Ureter (tissue), 1 donor: ENCODE measurements at places on chromosomes 6 and 20.

- no peak for DNase-seq
These were observed 706 bp upstream of the TUBB2B start for GRCh38 chr6:3228046-3228671.

- DNase-seq: no peak
These were observed 61.3 kb downstream of the HS3ST5 start for GRCh38 chr6:114281496-114281895.

- no peak for DNase-seq
These were observed 17.1 kb downstream of the RIOK1 start for GRCh38 chr6:7406743-7407142.

GRCh38 chr20:25051386-25052155 lies 6.4 kb downstream of the ACSS1 start:
- peak; percentile 22 for DNase-seq

DNA sequence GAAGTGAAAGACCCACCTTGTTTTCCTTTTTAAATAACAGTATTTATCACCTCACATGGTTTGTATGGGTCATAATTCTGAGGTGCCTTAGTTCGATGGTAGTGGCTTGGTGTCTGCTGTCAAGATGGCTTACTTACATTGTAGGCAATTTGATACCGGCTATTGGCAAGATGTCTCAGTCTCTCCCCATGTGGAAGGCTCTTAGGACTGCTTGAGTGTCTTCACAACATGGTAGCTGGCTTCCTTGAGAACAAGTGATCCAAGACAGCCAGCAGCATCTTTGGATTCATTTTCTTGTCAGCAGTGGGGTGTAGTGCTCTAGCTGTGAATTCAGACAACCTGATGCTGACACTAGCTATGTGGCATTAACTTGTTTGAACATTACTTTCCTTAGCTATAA lies 70.1 kb downstream of the CBFA2T2 start:
- no peak for DNase-seq

DNA sequence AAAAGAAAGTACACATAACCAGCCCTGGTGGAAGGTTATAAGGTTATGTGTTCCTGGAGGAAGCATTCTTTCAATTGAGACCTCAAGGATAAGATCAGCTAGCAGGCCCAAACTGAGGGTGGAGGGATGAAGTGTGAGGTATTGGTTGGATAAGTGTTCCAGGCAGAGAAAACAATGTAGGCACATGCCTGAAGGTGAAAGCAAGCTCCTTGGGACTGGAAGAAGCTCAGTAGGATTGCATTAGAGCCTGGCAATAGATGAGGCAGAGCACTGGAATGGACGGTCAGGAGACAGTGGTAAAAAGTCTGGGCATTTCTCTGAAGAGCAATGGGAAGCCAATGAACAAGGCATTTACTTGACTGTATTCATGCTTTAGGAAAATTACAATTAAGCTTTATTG lies 89.9 kb upstream of the SHLD1 start:
- DNase-seq: no peak

DNA sequence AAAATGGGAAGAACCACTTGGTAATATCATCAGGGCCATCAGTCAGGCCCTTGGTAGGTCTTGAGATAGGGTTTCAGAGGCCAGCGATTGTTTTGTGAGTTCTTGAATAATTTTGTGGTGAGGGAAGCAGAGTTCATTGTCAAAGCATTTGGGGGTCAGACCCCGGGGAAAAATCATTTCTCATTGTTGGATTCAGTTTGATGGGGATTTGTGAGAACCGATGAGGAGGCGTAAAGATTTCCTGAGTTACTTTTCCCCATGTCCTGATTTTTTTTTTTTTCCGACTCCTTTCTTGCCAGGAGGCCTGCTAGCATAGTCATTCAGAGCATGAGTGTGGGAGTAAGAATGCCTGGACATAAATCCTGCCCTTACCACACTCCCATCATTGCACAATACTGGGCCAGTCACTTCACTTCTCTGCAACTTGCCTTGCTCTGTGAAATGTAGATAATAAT lies 60.3 kb downstream of the TSHZ2 start:
- DNase-seq: no peak

DNA sequence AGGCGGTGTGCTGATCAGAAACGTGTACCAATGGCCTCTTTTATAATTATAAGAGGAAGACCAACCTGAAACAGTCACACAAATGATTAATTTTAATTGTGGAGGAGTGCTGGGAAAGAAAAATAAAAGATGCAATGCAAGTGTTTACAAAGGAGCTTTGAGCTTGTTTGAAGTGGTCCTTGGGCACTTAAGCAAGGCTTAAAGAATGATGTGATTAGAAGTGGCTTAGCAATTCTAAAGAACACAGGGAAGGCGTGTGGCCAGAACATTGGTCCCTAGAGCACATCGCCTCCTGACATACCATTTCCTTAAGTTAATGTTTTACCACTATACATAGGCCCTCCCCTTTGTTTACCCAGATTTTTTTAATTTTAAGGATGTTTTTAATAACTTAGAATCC lies 26.1 kb downstream of the PTPN1 start:
- no peak for DNase-seq

GRCh38 chr6:11528996-11529395 lies 8.6 kb upstream of the TMEM170B start:
- no peak for DNase-seq

- DNase-seq: peak; percentile 65
These were observed at the start of gene SASH1 for GRCh38 chr6:148342350-148343046. Gene SASH1 (plus strand): TSS chr6:148342838. CDS start chr6:148343068, 230 bp downstream.

DNA sequence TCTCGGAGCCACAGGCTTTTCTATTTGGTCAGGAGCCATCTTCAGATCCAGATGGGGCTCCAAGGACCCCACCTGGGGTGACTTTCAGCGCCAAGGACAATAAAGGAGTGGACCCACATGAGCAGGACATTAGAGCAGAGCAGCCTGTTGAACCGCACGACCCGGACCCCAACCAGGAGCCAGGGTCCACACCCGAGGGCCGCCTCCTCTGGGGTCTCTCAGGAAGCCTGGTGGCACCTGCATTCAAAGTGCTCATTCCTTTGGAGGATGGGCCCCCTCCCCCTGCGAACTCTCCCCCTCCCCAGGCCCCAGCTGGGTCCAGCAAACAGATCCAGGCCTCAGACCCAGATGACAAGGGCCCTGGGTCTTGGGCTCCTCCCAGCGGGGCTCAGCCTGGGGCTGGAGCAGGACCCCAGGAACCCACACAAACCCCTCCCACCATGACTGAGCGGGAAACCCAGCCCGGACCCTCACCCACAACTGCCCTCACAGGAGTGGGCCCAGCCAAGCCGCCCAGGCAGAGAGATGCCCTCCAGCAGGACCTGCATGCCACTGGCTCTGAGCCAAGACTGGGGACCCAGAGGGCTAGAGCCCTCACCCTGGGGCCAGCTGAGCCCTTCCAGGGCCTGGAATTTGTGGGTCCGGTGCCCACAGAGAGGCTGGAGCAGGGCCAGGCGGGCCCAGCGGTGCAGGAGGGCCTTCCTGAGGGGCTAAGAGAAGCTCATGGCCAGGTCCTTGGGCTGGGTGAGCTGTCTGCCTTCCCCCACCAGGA lies 23.9 kb downstream of the RAB44 start:
- no peak for DNase-seq

DNA sequence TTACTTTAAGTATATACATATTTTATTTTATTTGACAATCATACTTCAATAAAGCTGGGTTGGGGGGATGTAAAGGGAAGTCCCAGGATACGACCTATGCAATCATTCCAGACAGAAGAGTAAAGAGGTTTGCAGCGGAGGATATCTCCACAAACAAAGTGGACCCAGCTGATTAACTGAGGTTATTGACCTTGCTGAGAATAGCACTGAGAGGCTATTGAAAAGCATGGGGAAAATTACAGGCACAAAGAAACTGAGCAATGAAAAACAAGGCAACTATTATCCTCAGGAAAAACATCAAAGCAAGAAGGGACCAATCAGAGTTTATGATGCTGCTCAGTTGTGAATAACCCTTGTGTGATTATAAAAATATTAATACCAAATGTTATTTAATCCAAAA lies 32.6 kb downstream of the SERPINB1 start:
- no peak for DNase-seq

DNA sequence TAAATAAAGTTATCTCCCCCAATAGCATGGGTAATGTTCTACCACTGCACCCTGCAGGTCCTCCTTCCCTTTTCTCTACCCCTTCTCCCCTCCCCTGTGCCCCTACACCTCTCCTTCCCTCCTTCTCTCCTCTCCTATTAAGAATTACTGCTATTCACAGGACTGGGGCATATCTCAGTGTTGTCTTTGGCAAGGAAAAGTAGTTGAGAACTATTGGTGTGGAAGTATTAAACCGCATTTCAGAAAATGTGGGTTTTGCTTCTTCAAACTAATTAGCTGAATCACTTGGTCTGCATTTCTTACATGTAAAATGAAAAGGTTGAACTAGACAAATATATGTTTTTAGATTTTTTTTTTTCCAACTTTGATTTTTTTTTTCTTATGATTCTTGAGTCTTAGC lies 296.3 kb downstream of the CDKAL1 start:
- no peak for DNase-seq

DNA sequence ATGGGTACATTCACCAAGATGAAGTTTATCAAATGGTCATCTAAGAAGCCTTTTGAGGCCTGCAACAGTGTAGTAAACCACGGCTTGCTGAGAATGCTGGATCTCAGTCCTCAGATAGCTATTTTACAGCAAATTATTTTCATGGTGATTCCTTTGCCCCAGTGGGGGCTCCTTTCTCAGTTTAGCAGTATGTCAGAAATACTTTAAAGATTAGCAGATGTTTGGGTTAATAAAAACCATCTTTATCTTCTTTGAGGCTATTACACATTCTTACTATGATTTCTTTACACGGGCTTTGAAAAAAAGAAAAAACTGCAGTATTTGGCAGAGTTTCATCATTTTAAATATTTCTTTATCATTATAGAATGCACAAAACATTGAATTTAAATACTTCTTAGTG lies 10.7 kb downstream of the MYLIP start:
- no peak for DNase-seq

DNA sequence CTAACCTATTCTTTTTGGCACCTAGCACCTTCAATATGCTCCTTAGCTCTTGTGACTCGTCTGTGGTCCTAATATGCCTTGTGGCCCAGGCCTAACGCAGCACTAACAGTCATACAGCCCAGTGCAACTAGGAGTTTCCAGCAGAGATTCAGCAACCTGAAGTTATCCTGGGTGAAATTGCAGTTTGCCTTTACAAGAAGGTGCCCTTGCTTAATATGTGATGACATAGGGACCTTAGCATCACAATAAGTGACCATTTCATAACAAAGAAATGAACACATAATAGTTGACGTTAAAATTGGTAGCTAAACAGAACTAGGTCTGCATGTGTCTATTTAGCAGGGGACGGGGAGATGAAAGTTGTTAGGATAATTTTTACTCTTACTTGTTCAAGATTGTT lies 10.1 kb downstream of the FIG4 start:
- DNase-seq: no peak

DNA sequence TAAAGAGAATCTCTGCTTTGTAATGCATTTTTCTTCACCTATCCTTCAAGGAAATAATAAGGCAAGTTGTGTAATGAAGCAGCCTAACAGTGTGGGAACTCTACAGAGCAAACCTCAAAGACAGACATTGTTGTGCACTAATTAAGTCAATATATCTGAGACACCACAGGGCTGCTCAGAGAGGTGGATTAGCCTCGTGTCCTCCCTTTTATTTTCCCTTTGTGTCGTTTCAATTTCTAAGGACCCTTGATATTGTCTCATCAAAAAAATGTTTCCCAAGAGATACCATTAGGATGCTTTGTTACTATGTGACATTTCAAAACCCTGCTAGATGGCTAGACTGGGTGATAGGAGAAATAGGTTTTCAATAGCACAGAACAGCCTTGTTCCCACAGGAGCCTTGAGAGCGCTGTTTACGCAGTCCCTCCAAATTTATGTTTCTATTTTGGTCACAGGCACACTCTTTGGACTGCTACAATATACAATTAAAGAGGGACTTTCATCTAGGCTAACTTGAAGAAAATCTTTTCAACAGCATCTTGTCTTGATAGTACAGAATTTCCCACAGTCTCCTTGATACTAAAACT lies 23.1 kb downstream of the UBE3D start:
- DNase-seq: no peak

DNA sequence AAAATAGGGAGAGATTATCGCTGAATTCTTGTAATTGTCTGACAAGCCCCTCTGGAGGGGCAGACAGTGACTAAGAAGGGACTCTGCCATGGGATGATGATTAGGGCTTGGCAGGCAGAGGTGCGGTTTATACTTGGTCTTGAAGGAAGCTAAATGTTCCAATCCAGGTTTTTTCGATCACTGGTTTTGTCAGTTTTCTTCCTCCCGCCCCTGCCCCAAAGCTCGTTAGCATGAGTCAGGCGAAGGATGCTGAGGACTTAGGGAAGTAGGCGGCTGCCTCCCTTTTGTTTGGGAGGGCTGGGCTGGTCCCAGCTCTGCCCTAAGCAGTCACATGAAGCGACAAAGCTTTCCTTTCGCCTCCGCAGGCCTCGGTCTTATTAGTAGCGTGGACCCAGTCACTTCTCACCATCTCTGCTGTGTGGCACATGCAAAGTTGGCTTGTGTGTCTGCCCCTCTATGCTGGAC lies 314.2 kb downstream of the CDC5L start:
- DNase-seq: no peak

- no peak for DNase-seq
These were observed 37.8 kb downstream of the DUSP22 start for GRCh38 chr6:329888-330691.

- DNase-seq: no peak
These were observed 32.8 kb downstream of the TCF15 start for GRCh38 chr20:577167-577791.

GRCh38 chr6:112331306-112331705 lies 15.8 kb upstream of the RFPL4B start:
- DNase-seq: no peak

- no peak for DNase-seq
These were observed 27.0 kb downstream of the EDEM2 start for GRCh38 chr20:35120012-35120701.

DNA sequence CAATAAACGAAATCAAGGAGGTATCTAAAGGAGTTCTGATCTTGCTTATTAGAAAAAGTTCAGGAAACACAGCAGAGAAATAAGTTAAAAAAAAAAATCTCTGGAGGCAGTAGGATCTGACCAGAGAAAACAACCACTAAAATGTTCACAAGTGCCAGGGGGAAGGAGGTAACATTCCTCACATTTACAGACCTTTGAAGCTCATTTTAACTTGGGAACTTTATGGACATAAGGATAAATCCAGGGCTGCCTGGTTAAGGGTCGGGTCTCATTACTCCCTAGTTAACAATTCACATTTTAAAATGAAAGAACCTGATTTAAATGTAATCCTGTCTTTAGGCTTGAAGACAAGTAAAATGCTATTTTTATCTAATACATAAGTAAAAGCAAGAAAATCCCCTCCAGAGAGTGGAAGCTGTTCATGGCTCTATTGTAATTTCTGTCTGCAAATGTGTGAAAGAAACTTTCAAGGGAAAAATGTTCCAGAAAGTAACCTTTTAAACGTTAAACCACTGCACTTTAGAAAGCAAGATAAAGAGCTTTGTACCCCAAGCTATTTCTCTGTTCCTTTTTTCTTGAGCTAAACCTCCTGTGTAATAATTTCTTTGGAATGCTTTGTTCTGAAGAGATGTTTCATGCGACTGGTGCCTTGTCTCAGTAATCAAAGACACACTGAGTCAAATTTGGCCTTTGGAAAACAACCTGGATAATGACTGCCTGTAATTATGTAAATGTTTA lies 38.2 kb downstream of the MYLIP start:
- DNase-seq: no peak
